ENCODE measurements at places on chromosomes 16 and 17. TPM values are rescaled to one million over a fixed set of nuclear protein-coding genes. Genes with fewer than 3 reads are reported as not detected.

DNA sequence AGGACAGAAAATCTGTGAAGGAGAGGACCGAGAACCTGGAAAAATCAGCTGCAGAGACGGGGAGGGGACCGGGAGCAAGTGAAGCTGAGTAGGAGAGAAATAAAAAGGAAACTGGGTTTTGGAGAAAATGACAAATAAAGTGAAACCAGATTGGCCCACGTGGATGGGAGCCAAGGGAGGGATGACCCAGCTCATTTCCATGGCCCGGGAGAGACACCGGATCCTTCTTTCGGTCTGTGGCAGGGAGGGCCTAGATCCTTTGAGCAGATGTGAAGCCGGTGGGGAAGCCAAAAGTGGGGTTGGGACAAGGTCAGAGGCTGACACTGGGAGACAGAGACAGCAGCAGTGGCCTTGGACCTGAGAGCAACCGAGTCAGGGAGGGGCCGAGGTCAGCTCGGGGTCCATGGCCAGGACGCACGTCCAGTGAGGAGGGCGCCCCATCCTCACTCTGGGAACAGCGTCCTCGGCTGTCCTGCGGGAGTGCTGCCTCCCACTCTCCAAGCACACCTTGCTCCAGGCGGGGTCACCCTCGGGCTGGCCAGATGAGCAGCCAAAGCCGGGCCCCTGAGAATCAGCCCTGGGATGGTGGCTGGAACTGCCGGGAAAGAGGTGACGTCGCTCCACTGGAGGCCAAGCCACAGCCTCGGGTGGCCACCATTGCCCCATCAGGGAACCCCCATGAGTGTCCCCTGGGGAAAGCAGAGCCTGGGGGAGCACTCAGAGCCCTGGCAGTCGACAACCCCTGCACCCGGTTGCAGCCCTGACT, 50.8 kb upstream of the CDR2 start:
- no peaks in the 10 kb centered on the region for H3K4me1 ChIP-seq
- H3K4me3 ChIP-seq = no peak overlapping the region
- no peaks in the 10 kb centered on the region for H3K27me3 ChIP-seq

- H3K36me3 ChIP-seq = no peaks in the 10 kb centered on the region
- no peak overlapping the region for H3K27ac ChIP-seq
- DNase-seq = no peak
Observed at GRCh38 chr17:9371019-9371418, 204.6 kb downstream of the STX8 start.

GRCh38 chr16:87652799-87653198, 50.5 kb downstream of the JPH3 start:
- H3K4me3 ChIP-seq = no peak overlapping the region
- H3K27me3 ChIP-seq = no peaks in the 10 kb centered on the region
- no peaks in the 10 kb centered on the region for H3K36me3 ChIP-seq
- DNase-seq = no peak
- no peaks in the 10 kb centered on the region for H3K4me1 ChIP-seq

DNA sequence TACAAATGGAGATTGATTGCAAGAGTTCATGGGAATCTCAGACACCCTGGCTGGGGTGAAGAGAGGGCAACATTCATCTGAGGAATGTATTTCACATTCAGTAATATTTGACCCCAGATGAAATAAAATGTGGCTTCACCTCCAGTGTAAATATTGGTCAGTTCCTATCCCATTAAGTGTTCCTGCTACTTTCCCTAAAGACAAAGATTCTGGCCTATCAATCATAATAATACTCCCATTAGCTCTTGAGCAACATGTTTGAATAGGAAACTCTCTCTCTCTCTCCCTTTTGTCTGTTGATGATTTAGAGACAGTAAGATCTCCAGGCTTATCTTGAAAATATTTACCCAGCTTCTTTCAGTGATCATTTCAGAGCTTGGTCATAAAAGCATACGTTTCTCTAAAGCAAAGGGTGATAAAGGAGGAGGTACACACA, 70.1 kb downstream of the KCNJ2 start:
- H3K4me3 ChIP-seq = no peak overlapping the region
- DNase-seq = no peak
- no peaks in the 10 kb centered on the region for H3K27me3 ChIP-seq
- H3K36me3 ChIP-seq = no peaks in the 10 kb centered on the region
- H3K27ac ChIP-seq = no peak overlapping the region

The KRTAP2-1 gene
- total RNA-seq = not detected

DNA sequence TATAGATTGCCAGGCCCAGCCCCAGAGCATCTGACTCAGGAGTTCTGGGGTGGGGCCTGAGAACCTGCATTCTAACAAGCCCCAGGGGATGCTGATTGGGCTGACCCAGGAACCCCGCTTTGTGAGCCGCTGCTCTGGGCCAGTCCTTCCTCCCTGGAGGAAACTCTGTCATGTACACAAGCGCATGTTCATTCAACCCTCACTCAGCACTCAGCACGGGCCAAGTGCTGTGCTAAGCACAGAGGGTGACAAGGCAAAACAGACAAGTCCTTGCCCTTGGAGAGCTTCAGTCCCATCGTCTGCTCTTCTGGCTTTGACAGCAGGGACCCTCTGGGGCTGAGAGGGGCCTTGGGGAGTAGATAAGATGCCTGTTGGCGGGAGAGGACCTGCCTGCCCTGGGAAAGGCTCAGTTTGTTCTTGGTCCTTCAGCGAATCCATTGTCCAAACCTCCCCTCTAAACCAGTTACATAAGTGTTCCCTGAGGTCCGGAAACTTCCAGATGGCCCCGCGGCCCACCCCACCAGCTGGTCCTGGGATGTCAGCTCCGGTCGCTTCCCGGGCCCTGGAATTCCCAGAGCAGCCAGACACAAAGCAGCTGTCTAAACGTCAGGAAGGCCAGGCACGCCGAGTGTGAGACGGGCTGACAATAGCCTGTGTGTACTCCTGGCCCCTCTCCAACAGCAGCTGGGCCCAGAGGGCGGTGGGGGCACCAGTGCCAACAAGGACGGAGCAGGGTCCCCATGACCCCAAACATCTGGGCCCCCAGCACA, 88.8 kb downstream of the ZDHHC7 start:
- no peaks in the 10 kb centered on the region for H3K36me3 ChIP-seq
- H3K4me1 ChIP-seq = no peaks in the 10 kb centered on the region
- peak; percentile 61 for DNase-seq
- no peak overlapping the region for H3K4me3 ChIP-seq

The KCNJ2 gene
- total RNA-seq = 5.1 TPM

Measured in aorta (tissue), 5 donors.